Activated CD8-positive, alpha-beta T cell treated with anti-CD3 and anti-CD28 coated beads for 36 hours (primary cell): ENCODE measurements at places on chromosomes 1 and 21. TPM values are rescaled to one million over a fixed set of nuclear protein-coding genes. Genes with fewer than 3 reads are reported as not detected.

GRCh38 chr21:42505090-42505726 is 8.4 kb upstream of the SLC37A1 start:
- DNase-seq, result no peak

- DNase-seq, result no peak
Measured at GRCh38 chr1:51624855-51625254, 8.0 kb downstream of the OSBPL9 start.

Gene GPR153
- 0.41 TPM for total RNA-seq

Gene DENND2C
- total RNA-seq, result 1.5 TPM

Gene IL20
- not detected for total RNA-seq
